ENCODE measurements at places on chromosomes 5 and 9. TPM values are rescaled to one million over a fixed set of nuclear protein-coding genes. Genes with fewer than 3 reads are reported as not detected.

DNA sequence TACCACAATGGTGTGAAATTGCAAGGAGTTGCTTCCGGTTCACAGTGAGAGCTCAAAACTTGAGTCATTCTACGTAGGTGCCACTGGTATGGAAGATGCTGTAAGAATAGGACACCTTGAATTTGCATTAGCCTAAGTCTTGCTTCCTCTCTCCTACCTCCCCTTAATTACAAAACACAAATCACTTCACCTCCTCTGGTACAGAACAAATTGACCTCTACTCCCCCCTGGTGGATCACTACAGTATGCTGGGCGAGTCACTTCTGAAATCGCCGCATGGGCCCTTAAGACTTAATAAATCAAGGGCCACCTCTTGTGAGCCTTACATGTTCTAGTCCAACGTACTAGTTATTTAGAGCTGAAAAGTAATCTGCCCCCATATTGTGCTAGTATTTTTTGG is 145.3 kb upstream of the SMARCA2 start:
- H3K4me3 ChIP-seq = no peak overlapping the region
- no peak overlapping the region for H3K27ac ChIP-seq
- no peaks in the 10 kb centered on the region for H3K4me1 ChIP-seq
- H3K27me3 ChIP-seq = no peaks in the 10 kb centered on the region
- no peaks in the 10 kb centered on the region for H3K36me3 ChIP-seq

DNA sequence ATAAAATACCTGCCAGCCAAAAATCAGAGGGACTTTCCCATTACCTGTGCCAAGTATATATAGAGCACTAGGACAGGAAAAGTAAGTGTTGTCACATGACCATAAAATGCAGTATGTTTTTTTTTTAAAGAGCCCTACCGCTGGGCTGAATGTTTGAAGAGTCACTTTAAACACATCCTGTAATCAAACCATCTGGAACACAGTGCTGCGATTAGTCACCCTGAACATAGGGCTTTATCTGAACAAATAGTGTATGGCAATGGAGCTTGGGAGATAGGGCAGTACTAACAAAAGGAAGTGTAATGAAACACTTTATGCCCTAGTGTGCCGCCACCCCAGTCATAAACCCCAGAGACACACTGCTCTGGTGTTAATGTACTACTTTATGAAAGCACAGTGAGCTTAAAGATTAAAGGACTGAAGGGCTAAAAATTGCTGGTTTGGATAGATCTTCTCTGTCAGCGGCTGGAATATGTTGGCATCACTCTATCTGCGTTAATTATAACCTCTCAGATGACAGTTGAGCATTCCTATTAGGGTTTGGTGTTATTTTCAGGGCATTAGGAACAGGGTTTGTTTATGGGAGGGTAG is 90.4 kb downstream of the ZNF608 start:
- no peak overlapping the region for H3K27ac ChIP-seq
- peaks cover 10% of the 10 kb centered on the region for H3K4me1 ChIP-seq
- H3K4me3 ChIP-seq = no peak overlapping the region
- no peaks in the 10 kb centered on the region for H3K36me3 ChIP-seq
- no peaks in the 10 kb centered on the region for H3K27me3 ChIP-seq
- no peak for DNase-seq

The UGCG gene
- total RNA-seq = 29.4 TPM

- H3K4me3 ChIP-seq = no peak overlapping the region
- no peaks in the 10 kb centered on the region for H3K36me3 ChIP-seq
- H3K4me1 ChIP-seq = peaks cover 10% of the 10 kb centered on the region
- H3K27me3 ChIP-seq = no peaks in the 10 kb centered on the region
- peak; percentile 59 for DNase-seq
These were observed 2.4 kb upstream of the PHYKPL start for GRCh38 chr5:178234750-178235587.

The NFIL3 gene
- 40.2 TPM for total RNA-seq

The TTLL11 gene
- 7.5 TPM for total RNA-seq

GRCh38 chr5:67528953-67529352 is 332.4 kb upstream of the CD180 start:
- H3K36me3 ChIP-seq = no peaks in the 10 kb centered on the region
- H3K4me3 ChIP-seq = no peak overlapping the region
- no peak for DNase-seq

- H3K27ac ChIP-seq = no peak overlapping the region
- H3K4me3 ChIP-seq = no peak overlapping the region
- no peaks in the 10 kb centered on the region for H3K36me3 ChIP-seq
- no peaks in the 10 kb centered on the region for H3K27me3 ChIP-seq
These were observed 42.1 kb downstream of the NKD2 start for GRCh38 chr5:1050423-1051365.

The TSSK1B gene
- 0.08 TPM for total RNA-seq

DNA sequence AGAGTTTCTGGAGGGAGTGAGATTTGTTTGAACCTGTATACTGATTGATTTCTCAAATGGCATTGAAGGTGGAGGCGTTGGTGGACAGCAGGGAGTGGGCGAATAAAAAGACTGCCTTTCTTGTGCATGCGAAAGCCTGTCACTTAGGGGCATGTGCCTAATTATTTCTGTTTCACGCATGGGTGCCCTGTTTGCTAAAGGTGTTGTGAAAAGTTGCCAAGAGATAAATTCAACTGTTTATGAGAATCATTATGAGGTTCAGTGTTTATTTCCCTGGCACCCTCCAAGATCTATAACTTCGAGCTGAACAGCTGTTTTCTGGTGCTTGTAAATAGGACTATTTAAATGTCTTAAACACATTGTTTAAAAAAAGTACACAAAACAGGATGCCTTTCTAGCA is 67.4 kb upstream of the DMRTA1 start:
- no peak for DNase-seq
- no peaks in the 10 kb centered on the region for H3K36me3 ChIP-seq
- H3K27ac ChIP-seq = no peak overlapping the region
- H3K4me3 ChIP-seq = no peak overlapping the region

DNA sequence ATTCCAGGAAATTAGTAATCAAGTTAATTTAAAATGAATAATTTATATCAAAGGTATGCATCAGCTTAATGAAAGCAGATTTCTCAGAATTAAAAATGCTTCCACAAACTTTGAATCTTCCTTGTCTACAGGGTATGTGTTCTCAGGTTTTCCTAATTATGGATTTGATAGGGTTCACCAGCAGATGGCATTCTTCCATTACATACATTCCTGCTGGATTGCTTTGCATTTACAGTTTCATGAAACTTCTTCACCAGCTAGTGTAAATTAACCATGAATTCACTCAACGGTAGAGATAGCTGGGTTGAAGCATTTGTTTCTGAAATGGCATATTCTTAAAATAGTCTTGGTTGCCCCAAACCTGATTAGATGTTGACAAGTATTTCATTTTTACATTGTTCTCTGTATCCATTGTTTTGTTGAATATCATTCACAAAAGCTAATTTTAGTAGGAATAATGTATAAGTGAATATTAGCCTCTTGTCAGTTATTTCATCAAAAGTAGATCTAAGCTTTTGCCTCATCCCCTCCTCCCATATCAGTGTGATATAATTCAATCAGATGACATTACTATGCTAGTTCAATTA is 68.7 kb upstream of the WDR41 start:
- no peaks in the 10 kb centered on the region for H3K36me3 ChIP-seq
- H3K27me3 ChIP-seq = no peaks in the 10 kb centered on the region
- no peaks in the 10 kb centered on the region for H3K4me1 ChIP-seq
- H3K4me3 ChIP-seq = no peak overlapping the region
- H3K27ac ChIP-seq = no peak overlapping the region

GRCh38 chr9:97903177-97903576 is 19.1 kb downstream of the TRMO start:
- H3K27ac ChIP-seq = no peak overlapping the region
- H3K4me1 ChIP-seq = no peaks in the 10 kb centered on the region
- H3K36me3 ChIP-seq = no peaks in the 10 kb centered on the region
- no peak overlapping the region for H3K4me3 ChIP-seq
- H3K27me3 ChIP-seq = no peaks in the 10 kb centered on the region

The DRD1 gene
- 0.15 TPM for total RNA-seq

The PLPP1 gene
- 22.4 TPM for total RNA-seq

DNA sequence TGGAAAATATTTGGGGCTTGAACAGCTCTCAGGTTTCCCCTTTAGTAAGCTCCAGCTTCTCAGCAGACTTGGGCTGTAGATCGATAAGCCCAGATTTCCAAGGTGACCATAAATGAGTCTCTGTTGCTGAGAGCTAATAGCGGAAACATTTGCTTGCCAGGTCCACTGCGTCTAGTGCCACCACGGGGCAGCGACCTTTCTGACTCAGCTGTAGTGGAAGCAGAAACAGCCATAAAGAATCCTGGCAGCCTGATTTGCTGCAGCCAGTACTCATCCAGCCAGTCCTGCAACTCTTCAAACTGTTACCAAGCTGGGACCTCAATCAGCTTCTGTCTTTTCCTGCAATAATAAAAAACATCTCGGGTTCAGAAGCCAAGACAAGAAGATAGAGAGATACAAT is 241.7 kb downstream of the DOCK8 start:
- no peak overlapping the region for H3K4me3 ChIP-seq
- no peaks in the 10 kb centered on the region for H3K27me3 ChIP-seq
- DNase-seq = no peak
- no peaks in the 10 kb centered on the region for H3K36me3 ChIP-seq
- H3K27ac ChIP-seq = no peak overlapping the region
- H3K4me1 ChIP-seq = no peaks in the 10 kb centered on the region

The PCDHGA8 gene
- 7.6 TPM for total RNA-seq

DNA sequence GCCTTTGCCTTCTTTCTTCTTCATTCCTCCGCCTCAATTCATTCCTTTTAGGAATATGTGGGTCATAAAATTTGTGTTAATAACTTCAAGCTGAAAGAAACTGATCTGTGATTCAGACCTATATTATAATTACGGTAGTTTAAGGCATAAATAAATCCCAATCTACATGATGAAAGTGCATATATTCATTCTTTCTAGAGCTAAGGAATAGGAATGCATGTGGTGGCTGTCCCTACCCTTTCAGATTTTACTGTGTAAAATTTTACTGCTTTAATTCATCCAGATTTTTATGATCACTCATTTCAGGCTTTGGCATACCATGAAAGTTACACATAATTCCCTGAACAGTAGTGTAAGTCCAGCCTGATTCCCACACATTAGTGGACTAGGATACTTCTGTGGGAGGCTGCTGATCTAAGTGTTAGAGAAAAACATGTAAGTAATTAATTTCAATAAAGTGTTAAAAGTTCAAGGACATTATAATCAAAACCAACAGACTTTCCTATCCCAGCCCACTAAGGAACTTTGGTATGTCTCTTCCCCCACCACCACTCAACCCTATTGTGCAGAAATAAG is 83.1 kb downstream of the HINT1 start:
- no peak overlapping the region for H3K27ac ChIP-seq
- no peak overlapping the region for H3K4me3 ChIP-seq
- no peaks in the 10 kb centered on the region for H3K4me1 ChIP-seq
- H3K27me3 ChIP-seq = no peaks in the 10 kb centered on the region
- no peaks in the 10 kb centered on the region for H3K36me3 ChIP-seq
- DNase-seq = no peak

- H3K27me3 ChIP-seq = no peaks in the 10 kb centered on the region
- no peak overlapping the region for H3K4me3 ChIP-seq
- no peak for DNase-seq
- no peaks in the 10 kb centered on the region for H3K36me3 ChIP-seq
- H3K4me1 ChIP-seq = no peaks in the 10 kb centered on the region
These were observed 25.1 kb downstream of the XRCC4 start for GRCh38 chr5:83102364-83102980.

DNA sequence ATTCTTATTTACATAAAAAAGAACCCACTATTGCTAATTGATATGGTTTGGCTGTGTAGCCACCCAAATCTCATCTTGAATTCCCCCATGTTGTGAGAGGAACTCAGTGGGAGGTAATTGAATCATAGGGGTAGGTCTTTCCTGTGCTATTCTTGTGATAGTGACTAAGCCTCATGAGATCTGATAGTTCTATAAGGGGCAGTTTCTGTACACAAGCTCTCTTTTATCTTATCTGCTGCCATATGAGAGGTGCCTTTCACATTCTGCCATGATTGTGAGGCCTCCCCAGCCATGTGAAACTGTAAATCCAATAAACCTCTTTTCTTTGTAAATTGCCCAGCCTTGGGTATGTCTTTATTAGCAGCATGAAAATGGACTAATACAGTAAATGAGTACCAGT is 58.2 kb upstream of the PRR16 start:
- H3K36me3 ChIP-seq = no peaks in the 10 kb centered on the region
- H3K4me3 ChIP-seq = no peak overlapping the region
- H3K27me3 ChIP-seq = no peaks in the 10 kb centered on the region
- no peaks in the 10 kb centered on the region for H3K4me1 ChIP-seq

The ECSCR gene
- total RNA-seq = 5.7 TPM

The GRK6 gene
- 21.7 TPM for total RNA-seq

GRCh38 chr5:90284375-90284774 is 125.2 kb downstream of the CETN3 start:
- no peaks in the 10 kb centered on the region for H3K27me3 ChIP-seq
- no peaks in the 10 kb centered on the region for H3K36me3 ChIP-seq
- no peak overlapping the region for H3K4me3 ChIP-seq
- no peak overlapping the region for H3K27ac ChIP-seq
- no peaks in the 10 kb centered on the region for H3K4me1 ChIP-seq
